ENCODE measurements at places on chromosomes 4 and X.

- DNase-seq: no peak
Measured at GRCh38 chr4:151991001-151991883, 230.4 kb upstream of the GATB start.

GRCh38 chr4:169345316-169345721 lies 74.6 kb upstream of the SH3RF1 start:
- no peak for DNase-seq

DNA sequence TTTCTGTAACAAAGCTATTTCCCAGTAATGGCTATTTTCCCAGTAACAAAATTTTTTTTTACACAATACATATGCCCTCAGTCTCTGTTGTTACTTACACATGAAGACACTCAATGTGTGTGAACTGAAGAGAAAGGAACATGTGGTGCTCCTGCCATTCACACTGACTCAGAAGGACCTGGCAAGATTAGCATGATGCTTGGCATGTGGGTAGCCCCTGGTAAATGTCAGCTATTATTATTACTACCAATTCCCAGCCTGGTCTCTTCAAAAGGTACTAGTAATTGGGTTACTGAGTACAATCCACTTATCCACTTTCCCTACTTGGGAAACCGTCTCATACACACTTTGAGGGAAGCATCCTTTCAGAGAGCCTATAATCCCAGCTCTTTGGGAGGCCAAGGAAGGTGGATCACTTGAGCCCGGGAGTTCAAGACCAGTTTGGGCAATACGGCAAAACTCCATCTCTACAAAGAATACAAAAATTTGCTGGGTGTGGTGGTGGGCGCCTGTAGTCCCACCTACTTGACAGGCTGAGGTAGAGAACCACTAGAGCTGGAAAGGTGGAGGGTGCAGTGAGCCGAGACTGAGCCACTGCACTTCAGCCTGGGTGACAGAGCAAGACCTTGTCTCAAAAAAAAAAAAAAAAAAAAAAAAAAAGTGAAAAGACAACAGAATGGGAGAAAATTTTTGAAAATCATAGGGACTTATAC lies 14.6 kb downstream of the RBBP7 start:
- DNase-seq: no peak

DNA sequence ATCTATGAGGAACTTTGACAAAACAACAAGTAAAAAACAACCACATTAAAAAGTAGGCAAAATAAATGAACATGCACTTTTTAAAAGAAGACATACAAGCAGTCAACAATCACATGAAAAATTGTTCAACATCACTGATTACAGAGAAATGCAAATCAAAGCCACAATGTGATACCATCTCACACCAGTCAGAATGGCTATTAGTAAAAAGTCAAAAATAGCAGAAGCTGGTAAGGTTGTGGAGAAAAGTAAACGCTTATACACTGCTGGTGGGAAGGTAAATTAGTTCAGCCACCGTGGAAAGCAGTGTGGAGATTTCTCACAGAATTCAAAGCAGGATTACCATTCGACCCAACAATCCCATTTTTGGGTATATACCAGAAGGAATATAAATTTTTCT lies 17.0 kb upstream of the LNX1 start:
- DNase-seq: no peak

- DNase-seq: no peak
Measured at GRCh38 chr4:2923141-2923551, 40.1 kb downstream of the NOP14 start.

DNA sequence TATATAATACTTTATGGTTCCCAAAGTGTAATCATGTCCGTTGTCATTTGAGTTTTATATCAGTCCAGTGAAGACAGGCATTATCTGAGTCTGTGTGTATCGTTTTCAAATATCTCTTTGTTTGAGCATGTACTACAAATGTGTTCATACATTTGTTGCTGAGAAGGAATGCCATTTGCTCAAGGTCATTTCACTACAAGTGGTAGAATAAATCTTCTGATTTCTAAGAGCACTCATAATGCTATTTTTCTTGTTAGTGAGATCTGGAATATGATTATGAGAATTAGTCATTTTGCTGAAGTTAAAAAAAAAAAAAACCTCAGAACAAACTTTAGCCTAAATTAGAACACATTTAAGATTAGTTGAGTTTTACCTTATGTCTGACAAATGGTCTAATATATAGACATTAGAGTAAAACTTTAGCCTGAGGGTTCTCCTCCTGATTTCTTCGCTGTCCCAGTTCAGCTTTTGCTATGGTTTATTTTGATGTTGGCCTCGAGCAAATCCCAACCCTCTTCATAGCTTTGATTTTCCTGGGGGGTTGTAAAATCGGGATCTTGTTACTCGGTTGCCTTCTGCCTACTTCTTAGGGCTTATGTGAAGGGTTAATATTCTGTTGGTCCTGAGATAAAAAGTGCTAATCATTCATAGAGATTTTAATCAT lies 87.1 kb downstream of the TMEM131L start:
- DNase-seq: no peak

- DNase-seq: no peak
Measured at GRCh38 chr4:140237616-140238350, 83.8 kb upstream of the MAML3 start.

DNA sequence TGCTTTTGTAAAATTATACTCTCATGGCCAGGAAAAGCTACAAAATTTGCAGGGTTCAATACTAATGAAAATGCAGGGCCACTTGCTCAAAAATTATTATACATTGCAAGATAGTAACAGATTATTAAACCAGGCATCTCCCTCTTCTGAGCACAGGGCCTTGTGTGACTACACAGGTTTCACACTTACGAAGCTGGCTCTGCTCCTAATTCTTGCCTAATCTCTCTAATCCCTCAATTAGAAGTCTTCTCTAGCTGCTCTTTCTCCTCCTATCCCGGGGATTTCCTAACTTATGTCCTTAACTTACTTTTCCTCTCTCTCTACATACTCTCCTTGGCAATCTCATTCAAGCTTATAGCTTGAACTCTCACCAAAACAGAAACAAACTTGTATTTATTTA lies 168.3 kb downstream of the AREG start:
- no peak for DNase-seq

GRCh38 chr4:56870946-56871345 lies 36.8 kb upstream of the REST start:
- no peak for DNase-seq

DNA sequence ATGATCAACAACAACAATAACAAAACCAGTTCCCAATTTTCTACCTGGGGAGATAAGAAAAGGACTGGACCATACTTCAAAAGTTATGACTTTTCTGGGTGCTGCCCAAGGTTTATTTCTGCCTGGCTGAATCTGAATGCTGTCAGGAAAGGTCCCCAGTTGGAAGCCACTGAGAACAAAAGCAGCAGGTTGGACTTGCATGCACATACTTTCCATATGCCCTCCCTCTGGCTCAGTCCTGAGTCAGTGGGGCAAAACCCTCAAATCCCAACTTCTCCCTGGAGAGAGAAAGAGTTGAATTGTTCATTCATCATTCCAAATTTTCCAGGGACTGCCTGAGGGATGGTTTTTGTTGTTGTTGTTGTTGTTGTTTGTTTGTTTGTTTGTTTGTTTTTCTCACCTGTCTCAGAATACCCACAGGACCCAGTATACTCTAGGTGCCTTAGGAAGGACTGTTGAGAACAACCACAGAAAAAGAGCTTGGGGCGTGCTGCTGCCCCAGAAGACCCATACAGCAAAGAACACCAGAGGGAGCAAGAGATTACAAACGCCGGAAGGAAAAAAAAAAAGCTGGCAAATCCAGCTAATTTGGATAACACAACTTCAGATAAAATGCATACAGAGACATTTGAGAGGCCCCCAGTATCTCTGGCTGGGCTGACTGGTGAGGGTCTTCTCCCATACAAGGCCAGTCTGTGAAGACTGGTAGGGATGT lies 138.9 kb upstream of the INPP4B start:
- DNase-seq: no peak

DNA sequence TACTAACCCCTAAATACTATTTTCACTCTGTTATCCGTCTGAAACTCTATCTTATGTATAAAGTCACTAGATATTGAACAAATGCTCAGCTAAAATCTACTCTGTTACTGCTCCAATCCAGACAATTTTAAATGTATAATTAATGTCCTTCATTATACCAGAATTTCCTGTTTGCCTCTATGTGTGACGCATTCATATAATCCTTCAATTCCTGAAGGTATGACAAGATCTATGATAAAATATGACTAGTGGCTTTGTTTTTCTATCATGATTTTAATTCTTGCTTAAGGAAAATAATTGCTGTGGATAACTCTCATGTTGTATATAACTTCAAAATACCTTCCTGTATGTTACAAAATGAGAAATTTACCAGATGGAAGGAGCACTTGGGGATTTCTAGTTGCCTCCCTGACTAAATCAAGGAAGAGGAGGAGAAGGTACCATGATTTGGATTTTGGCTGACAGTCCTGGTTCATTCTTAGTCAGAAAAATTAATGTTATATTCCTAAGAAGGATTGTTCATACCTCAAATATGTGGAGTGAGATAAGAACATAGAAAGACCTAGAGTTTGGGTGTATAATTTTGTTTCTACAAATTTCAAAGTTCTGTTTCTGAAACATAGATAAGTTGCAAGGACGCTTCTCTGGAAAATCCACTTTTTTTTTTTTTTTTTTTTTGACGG lies 4.9 kb downstream of the CXCL6 start:
- DNase-seq: no peak

- no peak for DNase-seq
Measured at GRCh38 chrX:105894721-105895120, 72.4 kb downstream of the NRK start.

DNA sequence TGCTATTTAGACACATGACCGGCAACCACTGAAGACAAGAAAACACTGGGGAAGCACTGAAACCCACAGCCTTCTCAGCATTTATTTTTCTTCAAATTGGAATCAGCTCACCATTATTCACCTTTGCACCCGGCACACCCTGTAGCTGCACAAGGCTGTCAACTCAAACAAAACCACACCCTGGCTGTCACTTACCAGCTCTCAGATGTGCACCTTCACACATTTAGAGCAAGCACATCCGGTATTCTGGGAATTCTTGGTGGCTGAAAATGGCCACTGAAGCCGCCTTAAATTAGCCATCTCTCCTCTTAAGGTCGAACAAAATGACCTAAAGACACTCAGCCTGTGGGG lies 5.9 kb downstream of the ZFYVE28 start:
- DNase-seq: peak; percentile 36

DNA sequence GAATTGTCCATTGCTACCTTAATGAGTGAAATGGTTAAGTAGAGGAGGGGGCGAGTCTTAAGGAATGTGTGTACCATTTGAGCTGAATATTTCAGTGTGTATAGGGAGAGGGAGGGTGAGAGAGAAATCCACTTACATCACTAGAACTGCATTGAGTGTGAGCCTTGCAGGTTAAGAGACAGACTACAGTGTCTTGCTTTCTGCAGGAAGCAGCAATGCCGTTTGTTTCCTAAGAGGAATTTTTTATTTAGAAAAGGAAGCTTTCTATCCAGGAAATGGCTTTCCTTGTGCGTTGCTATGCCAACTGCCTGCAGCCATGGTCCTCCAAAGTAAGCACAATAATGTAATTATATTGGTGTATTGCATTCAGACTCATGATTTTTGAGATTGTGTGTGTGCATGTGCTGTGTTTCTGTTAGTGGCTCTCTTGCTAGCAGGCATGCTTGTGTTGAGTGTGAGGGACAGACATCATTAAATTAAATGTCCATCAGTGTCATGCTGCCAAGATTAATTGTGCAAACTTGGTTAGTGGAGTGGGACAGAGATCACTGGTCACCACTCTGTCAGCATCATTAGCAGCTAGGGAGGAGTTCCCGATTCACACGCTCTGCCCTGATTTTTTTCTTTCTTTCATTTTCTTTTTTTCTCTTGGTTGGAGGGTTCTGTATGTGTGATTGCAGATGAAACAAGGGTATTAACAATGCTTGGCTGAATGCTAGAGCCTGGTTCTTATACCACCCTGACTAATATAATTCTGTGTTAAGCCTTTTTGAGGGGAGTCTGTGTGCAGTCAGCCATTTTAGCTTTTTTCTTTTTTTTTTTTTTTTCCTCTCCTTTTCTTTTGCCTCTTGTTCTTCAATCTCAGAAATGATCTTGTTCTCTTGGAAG lies 164.3 kb downstream of the RAPGEF2 start:
- DNase-seq: no peak

DNA sequence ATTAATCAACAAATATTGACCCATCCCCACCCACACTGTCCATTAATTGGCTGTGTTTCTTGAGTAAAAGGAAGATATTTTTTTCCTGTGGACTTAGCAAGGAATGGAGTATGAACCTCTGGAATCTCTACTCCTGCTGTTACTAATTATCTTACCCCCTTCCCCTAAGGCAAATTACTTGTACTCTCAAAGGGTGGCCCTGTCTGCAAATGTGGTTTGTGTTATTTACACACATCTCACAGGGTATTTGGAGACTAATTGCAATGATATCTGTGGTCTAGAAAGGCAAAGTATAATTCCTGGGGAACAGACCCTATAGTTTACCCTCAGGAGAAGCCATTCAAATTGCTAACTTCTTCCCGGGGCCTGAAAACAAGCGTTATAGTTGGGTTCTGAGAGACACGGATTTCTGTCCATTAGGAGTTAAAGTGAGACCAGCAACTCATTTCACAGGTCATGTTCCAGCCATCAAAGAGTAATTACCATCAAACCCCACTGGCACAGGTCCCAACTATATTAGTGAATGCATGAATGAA lies 133.0 kb upstream of the RASGEF1B start:
- DNase-seq: no peak

GRCh38 chrX:73562984-73563737 lies at the start of gene CHIC1:
CHIC1 (plus strand) TSS chrX:73563197; CDS start chrX:73563285, 88 bp downstream.
- peak; percentile 12 for DNase-seq

DNA sequence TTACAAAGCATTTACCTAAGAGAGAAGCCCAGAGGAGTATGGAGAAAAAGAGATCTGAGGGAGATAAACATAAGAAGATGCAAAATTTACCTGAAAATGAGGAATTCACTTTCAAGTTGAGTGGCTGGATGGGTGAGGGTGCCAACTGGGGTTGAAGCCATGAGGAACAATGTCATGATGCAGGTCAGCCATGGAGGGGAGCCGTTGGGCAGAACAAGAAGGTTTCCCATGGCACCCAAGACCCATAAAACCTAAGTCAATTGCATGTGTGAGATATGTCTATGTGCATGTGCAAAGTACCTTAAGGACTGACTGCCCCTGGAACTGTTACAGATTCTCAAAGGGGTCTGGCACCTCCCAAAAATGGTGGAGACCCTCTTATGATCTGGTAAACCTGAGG lies 46.6 kb upstream of the PRRG1 start:
- no peak for DNase-seq

DNA sequence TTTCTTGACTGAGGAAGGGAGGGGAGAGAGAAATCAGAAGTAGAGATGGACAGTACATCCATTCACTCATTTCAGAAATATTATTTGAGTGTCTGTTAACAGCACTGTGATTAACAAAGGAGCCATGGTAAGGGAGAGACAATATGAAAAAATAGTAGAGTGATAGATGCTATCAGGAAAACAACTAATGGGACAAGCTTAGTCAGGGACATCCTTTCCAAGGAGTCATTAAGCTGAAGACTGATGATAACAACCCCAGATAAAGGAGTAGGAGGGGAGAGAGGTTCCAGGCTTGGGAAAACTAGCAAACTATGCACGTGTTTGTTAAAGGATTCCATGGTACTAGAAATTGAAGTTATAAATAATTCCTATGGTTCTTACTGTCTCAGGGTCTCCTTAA lies 122.2 kb downstream of the CBR4 start:
- DNase-seq: no peak

GRCh38 chr4:114875630-114876029 lies 237.8 kb downstream of the NDST4 start:
- DNase-seq: no peak

- no peak for DNase-seq
Measured at GRCh38 chr4:4555916-4556315, 14.1 kb upstream of the STX18 start.

- no peak for DNase-seq
Measured at GRCh38 chr4:139295942-139296299, 5.4 kb upstream of the NAA15 start.

All from stimulated activated CD8-positive, alpha-beta memory T cell treated with anti-CD3 and anti-CD28 coated beads, Interleukin-4, amount 100 ng/mL, for 4 hours (primary cell).